ENCODE measurements at places on chromosomes 11 and 22.

GRCh38 chr11:117997823-117998579, 11.8 kb downstream of the IL10RA start:
- H3K27me3 ChIP-seq, result no peaks in the 10 kb centered on the region
- H3K27ac ChIP-seq, result no peak overlapping the region
- no peak for DNase-seq
- H3K4me3 ChIP-seq, result no peak overlapping the region
- no peaks in the 10 kb centered on the region for H3K4me1 ChIP-seq
- H3K36me3 ChIP-seq, result no peaks in the 10 kb centered on the region

GRCh38 chr11:75078233-75078632, 18.4 kb downstream of the OR2AT4 start:
- DNase-seq, result no peak
- no peaks in the 10 kb centered on the region for H3K4me1 ChIP-seq
- peaks cover 13% of the 10 kb centered on the region for H3K27me3 ChIP-seq
- H3K4me3 ChIP-seq, result no peak overlapping the region
- no peak overlapping the region for H3K27ac ChIP-seq
- no peaks in the 10 kb centered on the region for H3K36me3 ChIP-seq

DNA sequence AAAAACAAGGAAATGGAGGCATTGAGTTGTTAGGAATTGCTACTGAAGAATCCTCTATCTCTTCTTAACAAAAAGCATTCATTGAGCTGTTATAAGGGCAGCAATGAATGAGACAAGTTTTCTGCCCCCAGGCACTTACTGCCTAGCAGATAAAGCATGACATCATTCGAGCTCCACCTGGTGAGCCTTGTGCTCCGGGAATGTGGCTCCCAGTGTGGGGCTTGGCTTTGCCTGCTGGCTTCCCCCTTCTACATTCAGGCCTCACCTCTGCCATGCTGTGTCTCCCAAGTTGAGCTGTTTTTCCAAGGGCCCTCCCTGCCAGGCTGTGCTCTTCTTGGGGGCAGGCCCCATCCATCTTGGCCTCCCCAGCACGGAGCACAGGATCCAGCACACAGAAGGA, 56.9 kb upstream of the EIF3D start:
- no peak for DNase-seq
- no peaks in the 10 kb centered on the region for H3K36me3 ChIP-seq
- no peaks in the 10 kb centered on the region for H3K4me1 ChIP-seq
- no peak overlapping the region for H3K4me3 ChIP-seq
- H3K27ac ChIP-seq, result no peak overlapping the region

DNA sequence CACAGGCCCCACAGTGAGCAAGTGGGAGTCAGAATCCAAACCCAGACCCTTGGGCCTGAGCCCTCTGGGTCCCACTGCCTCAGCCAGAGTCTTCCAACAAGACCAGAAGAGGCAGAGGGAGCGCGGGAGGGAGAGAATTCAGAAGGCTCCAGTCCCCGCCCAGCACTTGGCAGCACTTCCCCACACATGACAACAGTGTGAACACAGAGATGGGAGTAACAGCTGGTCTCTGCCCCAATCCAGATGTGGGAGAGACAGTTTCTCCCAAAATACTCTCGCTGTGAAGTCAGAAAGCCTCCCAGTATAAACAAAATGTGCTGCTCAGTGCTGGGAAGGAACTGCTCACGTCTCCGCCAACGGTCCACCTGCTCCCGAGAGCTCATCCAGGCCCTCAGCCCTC, 219.9 kb downstream of the MN1 start:
- no peaks in the 10 kb centered on the region for H3K36me3 ChIP-seq
- no peak overlapping the region for H3K27ac ChIP-seq
- peaks cover 17% of the 10 kb centered on the region for H3K27me3 ChIP-seq
- DNase-seq, result no peak

- no peaks in the 10 kb centered on the region for H3K36me3 ChIP-seq
- H3K4me3 ChIP-seq, result no peak overlapping the region
- DNase-seq, result no peak
- H3K27me3 ChIP-seq, result no peaks in the 10 kb centered on the region
- H3K4me1 ChIP-seq, result no peaks in the 10 kb centered on the region
These were observed 54.0 kb downstream of the KCNQ1OT1 start for GRCh38 chr11:2645779-2646118.

DNA sequence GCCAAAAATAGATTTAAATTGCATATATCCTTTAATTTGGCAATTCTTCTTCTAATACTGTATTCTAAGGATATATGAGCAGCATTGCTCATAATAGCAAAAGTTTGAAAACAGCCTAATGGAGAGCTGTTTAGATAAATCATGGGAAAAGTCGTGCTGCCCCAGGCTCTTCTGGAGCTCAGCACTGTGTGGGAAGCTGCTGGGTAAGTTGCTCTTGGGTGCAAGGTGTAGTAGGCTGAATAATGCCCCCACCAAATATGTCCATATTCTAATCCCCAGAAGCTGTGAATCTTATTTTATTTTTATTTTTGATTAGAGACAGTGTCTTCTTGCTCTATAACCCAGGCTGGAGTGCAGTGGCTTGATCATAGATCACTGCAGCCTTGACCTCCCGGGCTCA, 34.9 kb upstream of the WEE1 start:
- no peak for DNase-seq
- no peak overlapping the region for H3K27ac ChIP-seq
- no peaks in the 10 kb centered on the region for H3K36me3 ChIP-seq
- no peak overlapping the region for H3K4me3 ChIP-seq
- no peaks in the 10 kb centered on the region for H3K27me3 ChIP-seq

- H3K4me3 ChIP-seq, result no peak overlapping the region
- no peak overlapping the region for H3K27ac ChIP-seq
- H3K4me1 ChIP-seq, result no peaks in the 10 kb centered on the region
- no peaks in the 10 kb centered on the region for H3K27me3 ChIP-seq
These were observed 181.0 kb downstream of the INSC start for GRCh38 chr11:15295695-15296094.

- H3K27me3 ChIP-seq, result no peaks in the 10 kb centered on the region
- no peak for DNase-seq
- no peak overlapping the region for H3K4me3 ChIP-seq
These were observed 202.0 kb downstream of the NTM start for GRCh38 chr11:131572423-131572822.

- H3K4me1 ChIP-seq, result peaks cover 11% of the 10 kb centered on the region
- no peak overlapping the region for H3K27ac ChIP-seq
- H3K27me3 ChIP-seq, result no peaks in the 10 kb centered on the region
- no peaks in the 10 kb centered on the region for H3K36me3 ChIP-seq
- DNase-seq, result no peak
These were observed 118.6 kb downstream of the WNT11 start for GRCh38 chr11:76087749-76088148.

DNA sequence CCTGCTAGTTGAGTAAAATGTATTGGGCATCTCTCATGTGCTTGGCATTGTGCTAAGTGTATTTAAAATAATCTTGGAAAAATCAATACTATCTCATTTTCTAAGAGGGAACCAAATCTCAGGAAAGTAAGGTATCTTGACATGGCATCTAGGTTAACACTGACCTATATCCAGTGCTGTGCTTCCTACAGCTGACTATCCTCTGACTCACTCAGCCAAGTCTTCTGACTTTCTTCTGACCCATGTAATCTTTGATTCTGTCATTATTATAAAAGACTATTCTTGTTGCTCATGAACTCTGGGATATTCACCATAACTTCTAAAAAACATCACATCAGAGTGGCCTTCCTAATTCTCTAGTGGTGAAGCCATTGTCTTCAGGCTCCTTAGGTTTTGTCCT, 304.1 kb upstream of the TENM4 start:
- H3K4me1 ChIP-seq, result no peaks in the 10 kb centered on the region
- no peak overlapping the region for H3K27ac ChIP-seq
- H3K27me3 ChIP-seq, result no peaks in the 10 kb centered on the region
- no peaks in the 10 kb centered on the region for H3K36me3 ChIP-seq

DNA sequence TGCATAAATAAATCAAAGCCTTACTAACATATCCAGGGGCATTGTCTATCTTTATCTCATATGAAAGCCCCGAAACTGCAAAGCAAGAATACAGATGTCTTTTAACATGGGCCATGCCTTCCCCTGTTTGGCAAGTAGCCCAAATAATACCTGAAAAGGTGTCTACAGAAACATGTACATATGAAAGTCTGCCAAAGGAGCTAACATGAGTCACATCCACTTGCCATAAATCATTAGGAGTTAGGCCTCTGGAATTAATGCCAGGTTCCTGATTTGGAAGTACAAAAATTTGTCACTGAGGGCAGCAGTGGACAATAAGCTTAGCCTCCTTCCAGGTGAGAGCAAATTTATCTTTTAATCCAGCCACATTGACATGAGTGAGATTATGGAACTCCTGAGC, 85.5 kb upstream of the PGR start:
- DNase-seq, result no peak
- H3K36me3 ChIP-seq, result no peaks in the 10 kb centered on the region
- H3K27ac ChIP-seq, result no peak overlapping the region
- H3K27me3 ChIP-seq, result no peaks in the 10 kb centered on the region
- H3K4me1 ChIP-seq, result no peaks in the 10 kb centered on the region
- H3K4me3 ChIP-seq, result no peak overlapping the region

- no peak overlapping the region for H3K27ac ChIP-seq
- peaks cover 6% of the 10 kb centered on the region for H3K36me3 ChIP-seq
- H3K4me3 ChIP-seq, result no peak overlapping the region
- H3K4me1 ChIP-seq, result peaks cover 3% of the 10 kb centered on the region
- no peak for DNase-seq
These were observed 1.9 kb downstream of the ANKRD54 start for GRCh38 chr22:37842015-37842793.

DNA sequence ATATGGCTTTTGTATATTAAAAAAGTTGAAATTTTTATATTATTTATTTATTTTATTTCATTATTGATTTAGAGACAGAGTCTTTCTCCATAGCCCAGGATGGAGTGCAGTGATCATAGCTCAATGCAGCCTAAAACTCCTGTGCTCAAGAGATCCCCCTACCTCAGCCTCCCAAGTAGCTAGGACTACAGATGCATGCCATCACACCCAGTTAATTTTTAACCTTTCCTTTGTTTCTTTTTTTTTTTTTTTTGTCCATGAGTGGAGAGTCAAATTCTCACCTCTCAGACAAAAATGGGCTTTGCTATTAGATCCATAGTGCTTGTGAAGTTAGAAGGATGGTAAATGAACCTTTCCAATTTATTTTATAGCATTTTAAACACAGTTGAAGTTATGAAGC, 182.5 kb downstream of the SOX6 start:
- no peak overlapping the region for H3K4me3 ChIP-seq
- H3K27me3 ChIP-seq, result no peaks in the 10 kb centered on the region
- no peaks in the 10 kb centered on the region for H3K4me1 ChIP-seq
- H3K36me3 ChIP-seq, result no peaks in the 10 kb centered on the region

DNA sequence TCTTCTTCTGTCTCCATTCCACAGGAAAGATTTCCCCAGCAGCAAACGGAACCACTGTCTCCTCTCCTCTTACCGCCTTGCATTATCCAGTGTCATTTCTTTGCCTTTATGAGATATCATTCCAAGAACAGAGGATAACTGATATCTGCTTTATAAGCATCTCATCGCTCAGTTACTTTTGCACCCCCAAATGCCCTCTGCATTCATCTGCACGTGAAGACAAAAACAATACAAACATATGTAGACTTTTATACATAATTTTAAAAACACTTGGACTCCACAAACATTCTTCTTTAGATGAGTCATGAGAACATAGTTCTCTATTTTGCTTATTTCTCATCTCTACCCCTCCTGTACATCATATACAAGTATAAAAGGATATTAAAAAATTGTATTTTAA, 512 bp upstream of the OR51T1 start:
- no peak overlapping the region for H3K27ac ChIP-seq
- H3K4me3 ChIP-seq, result no peak overlapping the region
- no peaks in the 10 kb centered on the region for H3K36me3 ChIP-seq
- H3K4me1 ChIP-seq, result no peaks in the 10 kb centered on the region

DNA sequence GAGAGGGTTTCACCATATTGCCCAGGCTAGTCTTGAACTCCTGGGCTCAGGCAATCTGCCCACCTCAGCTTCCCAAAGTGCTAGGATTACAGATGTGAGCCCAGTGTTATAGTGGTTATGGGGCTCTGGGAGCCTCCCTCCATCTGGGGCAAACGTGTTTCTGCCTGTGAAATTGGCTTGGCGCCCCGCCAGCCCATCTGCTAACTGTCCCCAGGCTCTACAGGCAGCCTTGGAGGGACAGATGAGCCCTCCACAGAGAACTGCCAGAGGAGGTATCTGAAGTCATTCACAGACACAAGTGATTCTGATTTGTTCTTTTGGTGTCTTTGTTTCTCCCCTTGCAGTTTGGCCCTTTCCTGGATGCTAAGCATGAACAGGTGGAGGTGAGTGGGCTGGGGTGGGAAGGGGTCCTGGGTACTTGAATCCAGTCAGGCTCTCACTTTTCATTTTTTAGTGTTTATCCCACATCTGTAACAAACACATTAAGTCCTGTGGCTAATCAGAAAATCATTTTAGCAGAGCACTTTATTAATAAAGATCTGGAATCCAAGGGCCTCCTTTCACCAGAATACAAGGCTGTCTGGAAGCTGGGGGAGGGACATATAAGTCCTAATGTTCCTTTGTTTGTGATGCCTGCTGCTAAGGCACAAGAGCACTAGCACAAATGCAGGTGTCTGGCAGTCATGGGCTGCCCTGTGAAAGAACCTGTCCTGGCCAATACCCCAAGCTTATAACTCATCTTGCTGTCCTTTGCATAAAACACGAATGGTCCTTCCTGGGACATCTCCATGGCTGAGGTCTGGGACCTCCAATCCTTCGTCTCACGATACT, 25.7 kb upstream of the CDC42EP2 start:
- H3K27ac ChIP-seq, result peak overlapping the region; percentile 100
- peaks cover 2% of the 10 kb centered on the region for H3K36me3 ChIP-seq
- no peak for DNase-seq
- H3K4me1 ChIP-seq, result peaks cover 29% of the 10 kb centered on the region
- H3K27me3 ChIP-seq, result no peaks in the 10 kb centered on the region
- no peak overlapping the region for H3K4me3 ChIP-seq

DNA sequence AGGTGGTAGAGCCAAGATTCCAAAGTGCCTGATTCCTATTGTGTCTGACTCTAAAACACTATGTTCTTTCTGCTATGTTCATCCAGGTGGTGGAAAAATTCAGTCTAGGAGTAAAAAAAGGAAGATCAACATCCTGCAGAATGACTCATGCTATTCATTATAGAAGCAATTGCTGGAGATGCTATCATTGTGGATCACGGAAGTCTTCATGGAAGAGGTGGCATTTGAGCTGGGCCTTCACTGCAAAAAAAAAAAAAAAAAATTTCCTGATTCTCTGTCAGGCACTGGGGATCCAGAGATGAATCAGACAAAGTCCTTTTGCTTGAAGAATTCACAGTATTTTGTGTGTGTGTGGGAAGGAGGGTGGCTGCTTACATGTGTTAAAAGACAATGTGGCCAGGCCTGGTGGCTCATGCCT, 1.4 kb upstream of the UVRAG start:
- H3K27ac ChIP-seq, result no peak overlapping the region
- no peak overlapping the region for H3K4me3 ChIP-seq

- peak; percentile 59 for DNase-seq
- H3K36me3 ChIP-seq, result peaks cover 14% of the 10 kb centered on the region
- no peak overlapping the region for H3K4me3 ChIP-seq
- H3K27ac ChIP-seq, result no peak overlapping the region
- peaks cover 25% of the 10 kb centered on the region for H3K4me1 ChIP-seq
These were observed 93.4 kb upstream of the BIRC3 start for GRCh38 chr11:102223859-102224258.
